Aorta (tissue), 5 donors: ENCODE measurements at places on chromosomes 2 and 18.

- DNase-seq: no peak
- H3K4me1 ChIP-seq: no peaks in the 10 kb centered on the region
- no peaks in the 10 kb centered on the region for H3K27me3 ChIP-seq
- no peak overlapping the region for H3K27ac ChIP-seq
- H3K36me3 ChIP-seq: no peaks in the 10 kb centered on the region
Measured at GRCh38 chr2:53347269-53347668, 420.3 kb upstream of the CHAC2 start.

DNA sequence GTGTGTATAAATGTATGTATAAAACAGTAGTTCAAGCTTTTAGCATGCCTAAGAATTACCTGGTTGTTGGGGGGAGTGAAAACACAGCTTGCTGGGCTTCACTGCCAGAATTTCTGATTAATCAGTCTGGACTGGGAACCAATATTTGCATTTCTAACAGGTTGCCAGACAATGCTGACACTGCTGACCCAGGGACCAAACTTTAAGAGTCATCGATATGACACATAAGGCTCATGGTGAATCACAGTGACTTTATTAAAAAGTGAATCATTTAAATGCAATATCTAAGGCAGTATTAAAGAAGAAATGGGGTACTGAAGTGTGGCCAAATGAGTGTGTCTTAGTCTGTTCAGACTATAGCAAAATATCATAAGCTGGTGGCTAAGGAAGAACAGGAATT is 195.9 kb upstream of the DTNA start:
- H3K4me3 ChIP-seq: no peak overlapping the region
- H3K27ac ChIP-seq: no peak overlapping the region
- DNase-seq: no peak
- no peaks in the 10 kb centered on the region for H3K27me3 ChIP-seq

- no peaks in the 10 kb centered on the region for H3K36me3 ChIP-seq
- H3K27ac ChIP-seq: no peak overlapping the region
- DNase-seq: no peak
- H3K4me3 ChIP-seq: no peak overlapping the region
Measured at GRCh38 chr18:6120820-6121279, 225.5 kb upstream of the TMEM200C start.

DNA sequence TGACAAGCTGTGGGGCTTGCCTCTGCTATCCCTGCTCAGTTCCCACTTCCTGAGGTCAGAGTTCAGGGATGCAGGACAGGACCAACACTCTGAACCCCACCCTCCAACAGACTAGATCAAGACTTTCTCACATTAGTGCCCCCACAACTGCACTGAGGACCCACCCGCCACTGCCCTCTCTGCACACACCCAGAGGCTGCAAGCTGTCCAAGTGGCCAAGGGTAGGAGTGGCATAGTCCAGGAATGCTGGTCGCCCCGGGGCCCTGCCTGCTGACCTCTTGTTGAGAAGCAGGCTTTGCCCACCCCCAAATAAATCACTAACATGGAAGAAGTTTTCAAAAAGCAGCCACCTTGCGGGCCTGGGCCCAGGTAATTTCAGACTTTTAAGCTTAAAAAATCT is 5.5 kb upstream of the KIF1A start:
- H3K27ac ChIP-seq: no peak overlapping the region
- H3K4me3 ChIP-seq: no peak overlapping the region
- no peak for DNase-seq
- no peaks in the 10 kb centered on the region for H3K4me1 ChIP-seq

GRCh38 chr2:229296536-229296935 is 25.4 kb upstream of the PID1 start:
- H3K4me1 ChIP-seq: peaks cover 1% of the 10 kb centered on the region
- no peaks in the 10 kb centered on the region for H3K27me3 ChIP-seq
- no peak overlapping the region for H3K4me3 ChIP-seq
- H3K36me3 ChIP-seq: no peaks in the 10 kb centered on the region

DNA sequence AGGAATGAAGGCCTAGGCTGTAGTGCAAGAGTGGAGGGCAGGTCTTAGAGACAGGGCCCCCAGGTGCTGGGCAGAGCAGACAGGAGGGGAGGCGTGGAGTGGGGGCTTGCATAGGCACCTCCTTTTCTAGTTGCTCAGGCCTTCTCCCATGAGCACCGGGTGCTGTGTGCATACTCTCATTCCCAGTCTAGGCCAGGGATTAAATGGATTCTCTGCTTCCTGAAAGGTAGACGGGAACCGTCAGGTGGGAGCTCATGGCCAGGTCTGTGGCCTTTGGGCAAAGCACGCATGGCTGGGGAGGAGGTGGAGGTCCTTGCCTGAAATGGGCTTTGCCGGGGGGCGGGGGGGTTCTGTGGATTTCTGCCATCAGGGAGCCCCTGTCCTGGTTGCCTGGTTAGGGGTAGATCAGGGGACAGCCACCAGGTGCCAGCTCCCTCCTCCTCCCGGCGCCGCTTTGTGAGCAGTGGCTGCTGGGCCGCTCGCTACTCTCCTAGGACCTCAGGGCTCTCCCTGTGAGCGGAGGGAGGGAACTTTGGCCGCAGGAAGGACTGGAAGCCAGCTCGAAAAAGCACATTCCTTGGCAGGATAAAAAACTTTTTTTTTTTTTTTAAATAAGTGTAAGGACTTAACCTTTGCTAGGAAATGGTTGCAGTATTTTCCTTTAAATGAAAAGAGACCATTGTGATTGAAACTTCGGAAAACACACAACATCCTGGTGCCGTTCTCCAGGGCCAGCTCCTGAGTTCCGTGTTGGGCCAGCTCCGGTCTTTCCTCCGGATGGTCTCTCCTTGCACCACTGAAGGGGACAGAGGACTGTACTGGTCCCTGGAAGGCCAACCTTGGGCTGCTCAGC is 82.8 kb upstream of the HAAO start:
- H3K4me1 ChIP-seq: no peaks in the 10 kb centered on the region
- H3K4me3 ChIP-seq: no peak overlapping the region
- no peaks in the 10 kb centered on the region for H3K36me3 ChIP-seq
- peak overlapping the region; percentile 37 for H3K27ac ChIP-seq

DNA sequence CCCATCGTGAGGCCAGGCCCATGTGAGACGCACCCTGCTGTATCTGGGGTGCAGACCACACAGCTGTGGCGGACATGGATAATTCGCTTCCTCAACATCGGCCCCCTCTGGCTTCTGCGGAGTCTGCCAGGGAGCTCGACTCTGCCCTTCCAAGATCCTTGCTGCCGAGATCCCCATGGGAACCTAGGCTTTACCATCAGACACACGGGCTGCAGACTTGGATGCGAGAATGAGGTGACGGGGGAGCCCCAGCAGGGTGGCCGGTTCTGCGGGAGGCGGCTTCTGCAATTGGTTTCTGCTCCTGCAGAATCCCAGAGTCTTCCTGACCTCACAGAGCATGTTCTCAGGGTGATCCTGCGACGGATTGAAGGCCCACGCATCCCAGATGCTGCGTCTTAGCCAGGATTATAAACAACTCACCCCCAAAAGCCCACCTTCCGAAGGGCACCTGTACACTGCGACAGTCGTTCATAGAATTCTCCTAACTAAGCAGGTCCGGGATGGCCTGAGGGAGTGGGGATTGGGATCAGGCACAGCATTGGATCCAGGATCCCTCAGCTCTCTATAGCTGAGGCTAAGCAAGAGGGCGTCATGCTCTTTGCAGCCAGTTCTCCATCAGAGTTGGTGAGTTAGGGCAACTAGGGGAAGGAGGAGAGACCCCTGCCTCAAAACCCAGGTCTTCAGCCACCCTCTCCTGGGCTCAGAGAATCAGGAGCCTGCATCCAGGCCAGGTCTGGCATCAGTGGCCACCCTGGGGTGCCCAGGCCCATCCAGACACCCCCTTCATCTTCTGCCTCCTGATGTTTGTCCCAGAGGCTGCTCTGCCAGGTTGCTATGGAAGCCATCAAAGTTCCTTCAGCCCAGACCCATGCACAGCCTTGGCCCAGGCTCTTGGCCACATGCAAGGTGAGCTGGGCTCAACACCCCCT is 74.7 kb upstream of the SNTG2 start:
- H3K27me3 ChIP-seq: no peaks in the 10 kb centered on the region
- no peak overlapping the region for H3K27ac ChIP-seq
- H3K4me3 ChIP-seq: no peak overlapping the region

- H3K4me1 ChIP-seq: no peaks in the 10 kb centered on the region
- DNase-seq: no peak
- no peaks in the 10 kb centered on the region for H3K36me3 ChIP-seq
- H3K27ac ChIP-seq: no peak overlapping the region
- H3K27me3 ChIP-seq: no peaks in the 10 kb centered on the region
Measured at GRCh38 chr2:76980067-76980787, 541.9 kb downstream of the LRRTM4 start.

DNA sequence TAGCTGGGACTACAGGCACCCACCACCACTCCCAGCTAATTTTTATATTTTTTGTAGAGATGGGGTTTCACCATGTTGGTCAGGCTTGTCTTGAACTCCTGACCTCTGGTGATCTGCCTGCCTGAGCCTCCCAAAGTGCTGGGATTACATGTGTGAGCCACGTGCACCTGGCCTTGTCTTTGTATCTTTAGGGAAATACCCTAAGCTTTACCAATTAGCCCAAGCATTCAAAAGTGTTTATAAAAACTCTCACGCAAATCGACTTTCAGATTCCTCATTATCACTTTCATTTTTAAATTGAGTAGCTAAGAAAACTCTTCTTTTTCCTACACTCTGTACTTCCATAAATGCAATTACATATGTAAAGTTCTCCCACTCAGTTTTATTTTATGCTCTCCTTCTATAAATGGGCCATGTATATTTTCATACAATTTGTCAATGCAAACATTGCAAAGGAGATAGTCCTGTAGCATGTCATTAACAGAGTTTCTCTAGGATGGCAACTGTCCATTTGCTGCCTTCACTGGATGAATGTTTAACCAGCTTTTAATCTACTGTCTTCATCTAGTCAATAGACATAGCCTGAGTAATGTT is 326.2 kb upstream of the LRATD1 start:
- DNase-seq: no peak
- no peaks in the 10 kb centered on the region for H3K4me1 ChIP-seq
- H3K27me3 ChIP-seq: no peaks in the 10 kb centered on the region
- H3K4me3 ChIP-seq: no peak overlapping the region

DNA sequence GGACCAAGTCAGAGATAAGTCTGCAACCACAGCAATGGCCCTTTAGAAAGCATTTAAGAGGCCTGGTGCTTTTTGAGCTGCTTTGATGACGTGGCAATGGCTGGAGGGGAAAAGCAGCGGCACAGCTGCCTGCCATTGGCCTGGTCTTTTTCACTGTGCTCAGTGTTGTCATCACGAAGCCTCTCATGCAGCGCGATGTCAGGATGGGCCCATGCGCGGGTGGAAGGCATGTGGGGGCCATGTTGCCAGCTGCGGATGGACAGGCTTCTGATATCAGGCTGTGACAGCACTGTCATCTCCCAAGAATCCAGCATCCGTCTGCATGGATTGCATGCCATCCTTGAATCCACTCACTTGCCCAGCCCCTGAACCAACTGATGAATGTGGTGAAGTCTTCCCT is 204.5 kb downstream of the ACKR3 start:
- H3K4me3 ChIP-seq: no peak overlapping the region
- no peaks in the 10 kb centered on the region for H3K4me1 ChIP-seq
- no peaks in the 10 kb centered on the region for H3K36me3 ChIP-seq
- no peaks in the 10 kb centered on the region for H3K27me3 ChIP-seq
- no peak for DNase-seq
- no peak overlapping the region for H3K27ac ChIP-seq

- DNase-seq: no peak
- peaks cover 1% of the 10 kb centered on the region for H3K27me3 ChIP-seq
- H3K4me3 ChIP-seq: no peak overlapping the region
- H3K27ac ChIP-seq: no peak overlapping the region
- H3K4me1 ChIP-seq: no peaks in the 10 kb centered on the region
Measured at GRCh38 chr18:64180617-64181016, 31.7 kb upstream of the LINC00305 start.

DNA sequence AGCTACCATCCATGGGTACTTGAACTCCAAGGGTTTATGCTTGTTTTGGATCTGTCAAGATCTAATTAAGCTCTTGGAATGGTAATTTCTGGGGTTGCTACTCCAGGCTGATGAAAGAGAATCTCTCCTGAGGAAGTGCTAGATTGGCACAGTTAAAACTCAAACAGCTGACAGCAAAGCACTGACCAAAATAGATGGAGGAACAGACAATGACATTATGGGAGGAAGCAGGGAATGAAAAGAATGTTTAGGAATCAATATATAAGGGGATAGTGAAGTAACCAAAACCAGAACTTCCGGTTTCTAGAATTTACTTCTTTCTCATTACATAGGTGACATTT is 6.3 kb downstream of the THUMPD2 start:
- no peaks in the 10 kb centered on the region for H3K27me3 ChIP-seq
- H3K36me3 ChIP-seq: no peaks in the 10 kb centered on the region
- H3K4me3 ChIP-seq: no peak overlapping the region
- H3K27ac ChIP-seq: no peak overlapping the region

DNA sequence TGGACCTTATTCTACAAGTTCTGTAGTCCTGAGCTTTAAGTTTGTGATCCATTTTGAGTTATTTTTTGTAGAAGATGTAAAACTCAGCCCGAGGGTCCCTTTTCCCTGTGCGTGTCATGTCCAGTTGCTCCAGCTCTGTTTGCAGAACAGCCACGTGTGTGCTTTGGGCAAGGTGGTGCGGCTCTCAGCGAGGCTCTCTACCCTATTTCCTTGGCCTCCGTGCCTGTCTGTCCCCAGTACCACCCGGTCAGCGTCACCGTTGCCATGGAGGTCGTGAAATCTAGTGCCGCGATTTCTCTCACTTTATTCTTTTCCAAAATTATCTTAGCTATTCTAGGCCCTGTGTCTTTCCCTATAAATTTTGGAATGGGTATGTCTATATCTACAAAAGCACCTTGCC is 141.0 kb upstream of the CTDP1 start:
- H3K27ac ChIP-seq: no peak overlapping the region
- no peaks in the 10 kb centered on the region for H3K36me3 ChIP-seq
- no peak for DNase-seq
- H3K4me1 ChIP-seq: no peaks in the 10 kb centered on the region
- H3K4me3 ChIP-seq: no peak overlapping the region

- no peak for DNase-seq
- H3K27me3 ChIP-seq: no peaks in the 10 kb centered on the region
- H3K27ac ChIP-seq: no peak overlapping the region
- H3K4me3 ChIP-seq: no peak overlapping the region
- H3K36me3 ChIP-seq: no peaks in the 10 kb centered on the region
Measured at GRCh38 chr18:600107-600506, 3.3 kb downstream of the CLUL1 start.

DNA sequence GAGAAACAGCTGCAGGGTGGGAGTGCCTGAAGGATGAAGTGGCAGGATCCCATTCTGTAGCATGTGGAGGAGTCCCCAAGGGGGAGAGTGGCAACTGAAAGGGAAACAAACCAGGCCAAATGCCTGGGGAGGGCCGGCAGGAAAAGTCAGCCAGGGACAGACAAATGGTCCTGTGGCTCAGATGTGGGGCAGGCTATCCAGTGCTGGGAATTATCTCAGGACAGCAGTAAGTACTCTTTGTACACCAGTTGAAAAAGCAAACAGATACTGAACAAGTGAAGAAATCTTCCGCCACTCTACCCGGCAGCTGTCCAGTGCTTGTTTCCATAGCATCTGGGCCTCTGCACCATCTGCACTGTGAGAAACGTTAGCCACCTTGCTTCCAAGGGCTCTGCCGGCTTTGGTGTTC is 408.9 kb downstream of the LRATD1 start:
- no peak overlapping the region for H3K4me3 ChIP-seq
- no peaks in the 10 kb centered on the region for H3K36me3 ChIP-seq
- no peak for DNase-seq
- H3K27ac ChIP-seq: no peak overlapping the region
- H3K27me3 ChIP-seq: no peaks in the 10 kb centered on the region

GRCh38 chr2:57160976-57161375 is 885.6 kb upstream of the VRK2 start:
- H3K36me3 ChIP-seq: no peaks in the 10 kb centered on the region
- H3K27me3 ChIP-seq: no peaks in the 10 kb centered on the region
- DNase-seq: no peak
- no peak overlapping the region for H3K27ac ChIP-seq
- H3K4me3 ChIP-seq: no peak overlapping the region
